ENCODE measurements at places on chromosomes 6 and 20. TPM values are rescaled to one million over a fixed set of nuclear protein-coding genes. Genes with fewer than 3 reads are reported as not detected.

- no peak overlapping the region for H3K27ac ChIP-seq
- no peak for DNase-seq
- H3K4me1 ChIP-seq: peaks cover 12% of the 10 kb centered on the region
- no peak overlapping the region for H3K4me3 ChIP-seq
- no peaks in the 10 kb centered on the region for H3K27me3 ChIP-seq
These were observed 24.9 kb upstream of the IER3 start for GRCh38 chr6:30769088-30769852.

DNA sequence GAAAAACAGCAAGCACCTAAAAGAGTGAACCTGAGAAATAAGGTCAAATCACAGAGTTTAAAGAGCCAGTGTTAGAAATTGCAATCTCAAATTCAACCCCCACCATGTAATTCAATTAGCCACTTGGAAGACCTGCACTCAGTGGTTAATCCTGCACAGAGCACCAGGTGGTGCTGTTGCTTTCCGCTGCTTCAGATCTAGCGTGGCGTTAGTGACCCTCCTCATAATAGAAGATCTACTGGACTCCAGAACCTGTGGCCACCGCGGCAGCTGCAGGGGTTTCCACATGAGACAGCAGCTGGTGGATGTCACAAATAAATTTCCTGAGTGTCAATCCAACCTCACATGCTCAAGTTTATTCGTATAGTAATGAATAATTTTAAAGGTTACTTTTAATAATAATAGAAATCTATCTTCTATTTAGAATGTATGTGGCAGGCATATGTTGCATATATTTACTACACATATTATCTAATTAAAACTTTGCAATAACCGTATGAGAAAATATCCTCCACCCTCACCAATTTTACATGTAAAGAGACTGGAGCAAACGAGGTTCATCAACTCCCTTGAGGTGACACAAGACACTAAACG lies 84.4 kb downstream of the SYNE1 start:
- no peak overlapping the region for H3K27ac ChIP-seq
- no peaks in the 10 kb centered on the region for H3K27me3 ChIP-seq
- DNase-seq: no peak
- H3K36me3 ChIP-seq: no peaks in the 10 kb centered on the region
- no peak overlapping the region for H3K4me3 ChIP-seq

GRCh38 chr6:151566557-151566956 lies 72.7 kb downstream of the CCDC170 start:
- no peaks in the 10 kb centered on the region for H3K36me3 ChIP-seq
- no peak overlapping the region for H3K27ac ChIP-seq
- no peaks in the 10 kb centered on the region for H3K27me3 ChIP-seq
- no peaks in the 10 kb centered on the region for H3K4me1 ChIP-seq
- DNase-seq: no peak
- no peak overlapping the region for H3K4me3 ChIP-seq

DNA sequence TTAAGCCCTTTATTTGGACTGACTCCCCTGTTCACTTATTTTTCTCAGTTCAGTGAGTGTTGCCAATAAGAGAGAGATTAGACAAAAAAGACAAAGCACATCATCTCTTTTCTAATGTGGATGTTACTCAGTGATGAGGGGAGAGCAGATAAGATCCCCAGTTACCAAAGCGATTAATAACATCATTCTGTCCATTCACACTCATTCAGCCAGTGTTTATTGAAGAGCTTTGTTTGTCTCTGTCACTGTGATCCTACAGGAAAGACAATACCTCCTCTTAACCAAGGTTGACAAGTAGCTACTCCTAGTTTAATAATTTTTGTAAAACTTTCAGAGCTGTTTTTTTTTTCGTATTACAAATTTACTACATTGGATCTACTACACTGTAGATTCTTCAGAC lies 163.0 kb downstream of the EYA4 start:
- no peaks in the 10 kb centered on the region for H3K27me3 ChIP-seq
- H3K4me3 ChIP-seq: no peak overlapping the region
- DNase-seq: no peak
- no peak overlapping the region for H3K27ac ChIP-seq
- H3K36me3 ChIP-seq: no peaks in the 10 kb centered on the region

GRCh38 chr6:155340464-155341129 lies 26.3 kb upstream of the TFB1M start:
- no peak for DNase-seq
- H3K27me3 ChIP-seq: no peaks in the 10 kb centered on the region
- no peaks in the 10 kb centered on the region for H3K4me1 ChIP-seq
- H3K27ac ChIP-seq: no peak overlapping the region
- no peaks in the 10 kb centered on the region for H3K36me3 ChIP-seq

- no peaks in the 10 kb centered on the region for H3K27me3 ChIP-seq
- DNase-seq: no peak
- H3K36me3 ChIP-seq: no peaks in the 10 kb centered on the region
- H3K4me3 ChIP-seq: no peak overlapping the region
- no peaks in the 10 kb centered on the region for H3K4me1 ChIP-seq
- H3K27ac ChIP-seq: no peak overlapping the region
These were observed 312.6 kb upstream of the CITED2 start for GRCh38 chr6:139687055-139687454.

- H3K4me3 ChIP-seq: no peak overlapping the region
- H3K27ac ChIP-seq: no peak overlapping the region
- no peaks in the 10 kb centered on the region for H3K4me1 ChIP-seq
- H3K36me3 ChIP-seq: no peaks in the 10 kb centered on the region
- H3K27me3 ChIP-seq: no peaks in the 10 kb centered on the region
These were observed 32.6 kb upstream of the CD93 start for GRCh38 chr20:23118766-23119165.

DNA sequence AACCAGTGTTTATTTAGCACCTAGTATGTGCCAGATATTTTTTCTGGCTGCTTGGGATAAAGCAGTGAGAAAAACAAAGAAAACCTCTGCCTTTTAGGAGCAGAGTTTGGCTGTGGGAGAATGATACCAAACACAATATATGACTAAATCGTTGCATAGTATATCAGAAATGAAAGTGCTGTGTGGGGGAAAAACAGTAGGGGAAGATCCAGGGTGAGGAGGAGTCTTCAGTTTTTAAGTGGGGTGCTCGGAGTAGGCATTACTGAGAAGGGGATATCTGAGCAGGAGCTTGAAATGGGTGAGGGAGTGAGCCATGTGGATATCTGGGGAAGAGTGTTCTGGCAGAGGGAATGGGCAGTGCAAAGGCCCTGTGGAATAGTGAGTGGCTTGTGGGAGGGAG lies 23.0 kb downstream of the TAF8 start:
- DNase-seq: no peak
- H3K36me3 ChIP-seq: no peaks in the 10 kb centered on the region
- no peak overlapping the region for H3K4me3 ChIP-seq

DNA sequence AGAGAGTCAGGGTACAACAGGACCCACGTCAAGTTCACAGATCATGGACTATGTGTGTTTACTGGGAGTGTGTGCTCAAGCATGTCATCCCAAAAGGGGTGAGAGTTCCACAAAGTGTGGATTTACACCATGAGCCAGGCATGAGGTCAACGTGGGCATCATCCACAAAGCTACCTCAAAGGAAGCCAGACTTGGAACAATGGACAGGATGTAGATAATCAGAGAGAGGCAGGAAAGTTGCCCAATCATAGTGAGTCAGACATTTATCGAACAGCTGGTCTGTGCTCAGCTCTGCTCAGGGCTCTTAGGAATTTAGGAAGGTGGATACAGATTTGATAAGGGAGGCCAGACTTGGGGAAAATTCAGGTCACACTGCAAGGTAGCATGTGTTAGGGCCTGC lies 317.2 kb upstream of the CDYL start:
- no peak overlapping the region for H3K4me3 ChIP-seq
- no peaks in the 10 kb centered on the region for H3K27me3 ChIP-seq
- H3K27ac ChIP-seq: no peak overlapping the region
- no peaks in the 10 kb centered on the region for H3K36me3 ChIP-seq
- no peak for DNase-seq
- peaks cover 12% of the 10 kb centered on the region for H3K4me1 ChIP-seq

DNA sequence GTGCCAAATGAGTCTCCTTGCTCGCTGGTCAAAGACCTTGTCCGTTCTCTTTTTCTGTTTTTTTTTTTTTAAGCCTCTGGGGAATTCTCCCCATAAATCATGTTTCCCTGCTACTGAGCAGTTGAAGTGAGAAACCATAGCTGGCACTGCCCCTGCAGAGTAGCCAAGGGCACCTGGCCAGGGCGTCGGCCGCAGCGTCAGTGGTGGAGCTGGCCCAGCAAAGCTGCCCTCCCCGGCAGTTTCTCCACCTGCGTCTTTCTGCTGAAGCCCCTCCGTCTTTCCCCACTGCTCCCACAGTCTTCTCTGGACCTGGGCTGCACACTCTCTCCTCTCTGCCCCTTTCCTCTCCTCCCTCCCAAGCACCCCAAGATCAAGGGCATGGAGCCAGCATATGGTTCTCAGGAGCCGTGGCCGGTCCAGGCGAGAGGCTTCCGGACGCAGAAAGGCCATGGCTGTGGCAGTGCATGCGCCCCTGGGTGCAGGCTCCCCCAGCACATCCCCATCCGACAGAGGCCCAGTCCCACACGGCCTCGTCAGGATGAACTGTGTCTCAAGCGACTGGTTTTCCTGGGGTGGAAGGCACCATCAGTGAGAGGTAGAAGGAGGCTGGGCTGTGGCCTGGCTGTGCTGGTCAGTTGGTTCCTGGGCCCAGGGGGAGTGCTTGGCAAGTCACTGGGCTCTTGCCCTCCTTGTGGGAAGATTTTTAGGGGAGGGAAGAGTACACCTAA lies 218.1 kb downstream of the ERMARD start:
- H3K4me1 ChIP-seq: no peaks in the 10 kb centered on the region
- H3K4me3 ChIP-seq: no peak overlapping the region
- H3K27ac ChIP-seq: no peak overlapping the region
- H3K36me3 ChIP-seq: no peaks in the 10 kb centered on the region
- no peaks in the 10 kb centered on the region for H3K27me3 ChIP-seq
- DNase-seq: no peak

DNA sequence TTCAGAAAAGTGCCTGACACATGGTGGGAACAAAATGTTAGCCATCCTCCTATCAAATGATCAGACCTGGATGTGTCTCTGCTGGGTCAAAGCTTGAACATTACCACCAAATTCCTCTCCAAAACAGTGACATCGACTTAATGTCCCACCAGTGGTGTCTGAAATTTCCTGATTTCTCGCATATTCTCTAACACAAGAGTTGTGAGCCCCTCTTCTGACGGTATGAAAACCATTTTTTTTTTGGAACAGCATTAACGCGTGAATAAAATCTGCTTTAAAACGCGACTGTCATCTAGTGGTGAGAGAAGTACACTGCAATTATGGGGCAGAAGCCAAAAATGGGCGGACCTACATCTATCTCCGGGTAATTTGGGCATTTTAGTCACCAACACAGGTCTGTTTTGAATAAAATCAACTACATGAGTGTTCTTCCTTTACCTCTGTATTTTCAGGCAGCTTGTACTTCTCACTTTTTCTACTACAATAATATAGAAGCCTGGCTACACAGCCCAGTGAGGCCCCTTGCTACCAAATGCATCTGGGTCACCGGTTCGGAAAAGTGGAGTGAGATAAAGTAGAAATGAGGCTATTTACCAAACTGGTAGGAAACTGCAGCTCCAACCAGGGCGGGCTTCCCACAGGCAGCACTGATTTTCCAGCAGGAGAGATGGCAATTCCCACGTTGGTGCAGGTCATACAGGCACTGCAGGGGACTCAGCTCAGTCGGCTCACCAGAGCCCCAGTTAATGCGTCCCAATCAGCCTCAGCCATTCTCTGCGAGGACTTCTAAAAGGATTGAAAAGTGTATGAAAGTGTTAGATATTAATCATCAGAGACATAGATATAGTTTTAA lies 27.4 kb downstream of the MGME1 start:
- H3K4me1 ChIP-seq: no peaks in the 10 kb centered on the region
- H3K36me3 ChIP-seq: no peaks in the 10 kb centered on the region
- no peak overlapping the region for H3K4me3 ChIP-seq
- H3K27ac ChIP-seq: no peak overlapping the region

- H3K4me3 ChIP-seq: no peak overlapping the region
- no peaks in the 10 kb centered on the region for H3K36me3 ChIP-seq
- no peaks in the 10 kb centered on the region for H3K27me3 ChIP-seq
- no peaks in the 10 kb centered on the region for H3K4me1 ChIP-seq
These were observed 96.6 kb upstream of the LOC128125822 start for GRCh38 chr6:63475707-63476106.

- H3K36me3 ChIP-seq: no peaks in the 10 kb centered on the region
- H3K27me3 ChIP-seq: no peaks in the 10 kb centered on the region
- DNase-seq: no peak
These were observed 87.2 kb upstream of the RIN2 start for GRCh38 chr20:19670829-19671228.

HS3ST5 gene
- total RNA-seq: not detected

EYA2 gene
- 24.9 TPM for total RNA-seq

RNF5 gene
- 74.5 TPM for total RNA-seq

RAET1G gene
- not detected for total RNA-seq

FAM184A gene
- total RNA-seq: 11.2 TPM

ADTRP gene
- not detected for total RNA-seq
